ENCODE measurements at places on chromosomes 2 and 18.

GRCh38 chr2:71674158-71674851, 220.9 kb downstream of the DYSF start:
- no peak for DNase-seq

GRCh38 chr18:50189160-50189559, 5.8 kb downstream of the MYO5B start:
- no peak for DNase-seq

DNA sequence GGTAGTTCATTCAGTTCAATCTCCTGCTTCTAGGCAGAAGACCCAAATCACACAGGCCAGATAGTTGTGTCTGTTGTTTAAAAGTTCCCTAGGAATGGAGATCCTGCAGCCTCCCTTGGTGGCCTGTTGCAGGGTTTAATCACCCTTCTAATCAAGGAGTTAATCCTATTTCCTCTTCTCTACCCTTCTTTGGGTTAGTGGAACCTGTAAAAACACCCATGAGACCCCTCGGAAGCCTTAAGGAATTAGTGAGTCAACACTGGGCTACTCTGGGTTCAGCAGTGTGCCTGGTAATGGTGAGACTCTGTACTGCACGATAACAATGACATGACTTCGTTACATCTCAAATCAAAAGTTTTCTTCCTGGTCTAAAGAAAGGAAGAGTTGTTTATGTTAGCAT, 217.6 kb upstream of the NRP2 start:
- no peak for DNase-seq

- peak; percentile 29 for DNase-seq
Observed at GRCh38 chr18:31206787-31207381, 44.2 kb upstream of the DSC1 start.

- no peak for DNase-seq
Observed at GRCh38 chr2:159129269-159129668, 157.2 kb downstream of the WDSUB1 start.

GRCh38 chr2:229454934-229455631, 184.0 kb upstream of the PID1 start:
- peak; percentile 79 for DNase-seq

- peak; percentile 89 for DNase-seq
Observed at GRCh38 chr2:95278051-95278471, 3.8 kb downstream of the PROM2 start.

DNA sequence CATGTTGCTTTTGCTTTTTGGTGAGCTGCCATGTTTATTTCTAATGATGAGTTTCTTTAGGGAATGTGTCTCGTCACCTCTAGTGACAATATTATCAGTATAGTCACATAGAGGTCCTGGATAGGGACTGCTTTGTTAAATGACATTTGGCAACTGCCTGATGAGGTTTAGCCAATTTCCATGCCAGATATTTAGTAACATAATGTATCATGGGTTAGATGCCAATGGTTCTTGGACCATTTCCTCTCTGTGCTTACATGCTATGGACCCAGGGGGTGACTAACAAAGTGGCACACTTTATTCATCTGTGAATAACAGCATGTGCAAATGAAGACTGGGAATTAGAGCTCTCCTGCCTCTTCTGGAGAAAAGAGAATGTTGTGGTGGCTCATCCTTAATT, 56.2 kb upstream of the RAB27B start:
- no peak for DNase-seq

- DNase-seq, result no peak
Observed at GRCh38 chr18:48228841-48229240, 180.3 kb downstream of the ZBTB7C start.

DNA sequence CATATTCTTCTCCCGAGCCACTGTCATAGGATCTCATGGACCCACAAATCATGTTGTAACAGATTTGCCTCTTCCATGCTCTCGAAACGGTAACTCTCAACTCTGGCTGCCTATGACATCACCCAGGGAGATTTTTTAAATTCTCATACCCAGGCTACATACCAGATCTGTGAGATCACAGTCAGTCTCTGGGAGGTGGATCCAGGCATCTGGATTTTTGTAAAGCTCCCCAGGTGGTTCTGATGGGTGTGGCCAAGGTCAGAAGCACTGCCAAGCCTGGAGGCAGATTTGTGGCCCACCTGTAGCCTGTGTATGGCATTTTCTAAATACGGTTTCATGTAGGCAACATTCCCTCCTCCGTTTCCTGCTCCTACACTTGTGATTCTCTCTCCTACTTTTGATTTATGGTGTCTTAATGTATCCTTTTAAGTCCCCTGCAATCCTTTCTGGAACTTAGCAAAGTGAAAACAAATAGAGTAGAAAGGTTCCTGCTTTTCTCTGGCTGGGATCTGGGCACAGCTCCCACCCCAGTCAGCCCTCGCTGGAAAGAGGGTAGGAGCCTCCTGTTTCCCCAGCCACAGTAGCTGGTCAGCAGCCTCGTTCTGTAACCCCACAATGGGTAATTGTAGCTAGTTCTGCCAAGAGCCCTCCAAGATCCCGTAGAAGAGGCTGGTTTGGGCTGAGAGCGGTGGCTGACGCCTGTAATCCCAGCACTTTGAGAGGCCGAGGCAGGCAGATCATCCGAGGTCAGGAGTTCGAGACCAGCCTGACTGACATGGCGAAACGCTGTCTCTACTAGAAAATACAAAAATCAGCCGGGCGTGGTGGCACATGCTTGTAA, 96.2 kb downstream of the KLHL29 start:
- DNase-seq, result peak; percentile 88

DNA sequence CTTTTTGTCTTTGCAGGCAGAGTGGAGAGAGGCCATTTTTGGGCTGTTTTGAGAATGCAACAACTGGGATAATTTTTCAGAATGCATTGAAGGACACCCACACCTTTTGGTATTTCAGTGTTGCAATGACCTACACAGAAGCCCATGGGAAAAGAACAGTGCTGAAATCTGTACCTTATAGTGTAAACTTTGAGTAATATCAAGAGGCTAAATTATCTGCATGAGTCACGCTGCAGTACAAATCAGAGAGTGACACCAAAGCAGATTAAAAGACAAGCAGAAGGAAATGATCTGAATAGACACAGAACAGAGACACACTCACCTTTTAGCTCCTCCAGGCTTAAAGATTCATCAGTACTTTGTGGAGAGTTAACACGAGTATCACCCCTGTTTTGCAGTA, 265.3 kb downstream of the PAX3 start:
- no peak for DNase-seq

DNA sequence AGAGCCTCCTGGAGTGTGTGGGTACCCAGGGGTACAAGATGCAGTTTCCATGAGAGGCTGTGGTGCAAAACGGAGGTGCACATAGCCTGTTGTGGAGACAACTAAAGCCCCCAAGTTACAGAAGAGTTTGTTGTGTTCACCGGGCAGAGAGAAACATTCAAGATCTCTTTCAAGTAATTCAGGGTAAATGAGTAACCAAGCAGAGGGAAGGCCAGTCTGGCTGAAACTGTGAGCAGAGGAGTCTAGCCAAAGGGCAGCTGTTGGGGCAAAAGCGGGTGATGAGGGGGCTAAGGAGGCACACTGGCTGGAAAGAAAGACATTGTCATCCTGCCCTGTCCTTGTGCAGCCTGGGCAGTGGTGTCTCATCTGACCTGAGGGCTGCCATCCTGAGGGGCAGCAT, 52.0 kb downstream of the CXCR4 start:
- DNase-seq, result no peak

DNA sequence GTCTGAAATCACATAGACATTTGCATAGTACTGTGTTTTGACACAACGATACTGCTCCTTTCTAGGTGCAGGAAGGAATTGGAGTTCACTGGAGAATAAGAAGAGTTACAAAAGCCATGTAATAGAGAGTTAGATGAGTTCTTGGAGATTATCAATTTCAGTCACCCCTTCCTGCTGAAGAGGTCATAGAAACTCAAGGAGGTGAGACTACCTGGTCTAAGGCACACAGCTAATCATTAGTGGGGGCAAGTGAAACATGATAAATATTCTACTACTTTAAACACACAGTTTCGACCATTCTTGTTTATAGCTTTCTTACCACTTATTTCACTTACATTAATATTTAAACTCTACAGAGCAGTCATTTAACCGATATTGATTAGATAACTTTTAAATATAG, 286.9 kb upstream of the NXPH2 start:
- DNase-seq, result no peak

DNA sequence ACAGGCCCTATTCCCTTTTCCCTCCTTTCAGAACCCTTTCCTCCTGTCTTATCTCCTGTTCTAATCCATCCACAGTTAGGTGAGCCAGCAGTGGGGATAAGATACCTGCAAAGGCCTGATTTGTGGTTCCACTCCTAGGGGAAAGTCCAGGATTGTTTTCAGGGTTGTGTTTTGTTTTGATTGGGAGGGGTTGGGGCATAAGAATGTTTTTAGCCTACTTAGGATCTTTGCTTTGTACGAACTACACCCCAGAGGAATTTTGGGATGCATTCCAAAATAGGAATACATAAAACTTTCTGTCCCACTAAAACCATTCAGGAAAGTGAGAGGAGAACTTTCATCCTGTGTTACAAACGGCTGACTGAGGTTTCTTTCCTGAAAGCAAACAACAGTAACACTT, 150.8 kb upstream of the PGAP1 start:
- no peak for DNase-seq

- DNase-seq, result no peak
Observed at GRCh38 chr2:78281164-78281563, 744.3 kb upstream of the REG3G start.

DNA sequence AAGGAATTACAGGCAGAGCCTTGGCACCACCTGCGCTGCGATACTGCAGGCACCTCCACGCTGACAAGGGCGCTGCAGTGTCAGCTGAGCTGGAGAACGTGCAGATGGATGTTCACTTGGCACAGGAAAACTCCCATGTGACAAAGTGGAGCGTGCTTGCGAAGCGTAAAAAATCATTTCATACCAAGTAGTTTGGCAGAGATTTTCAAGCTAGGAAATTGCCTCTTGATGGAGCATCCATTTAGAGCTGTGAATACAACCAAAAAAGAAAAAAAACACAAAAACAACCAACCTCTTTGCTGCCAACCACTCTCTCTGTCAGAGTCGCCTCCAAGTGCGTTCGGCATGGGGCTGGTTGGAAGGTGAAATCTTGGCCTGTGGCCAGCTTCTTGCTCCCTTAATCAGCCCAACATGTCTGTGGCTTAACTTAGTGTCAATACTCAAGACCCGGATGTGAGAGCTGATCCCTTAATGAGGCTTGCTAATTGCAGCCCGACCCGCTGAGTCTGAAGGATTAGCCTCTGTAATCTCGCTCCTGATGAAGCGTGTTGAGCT, 38.1 kb downstream of the ACOXL start:
- no peak for DNase-seq

DNA sequence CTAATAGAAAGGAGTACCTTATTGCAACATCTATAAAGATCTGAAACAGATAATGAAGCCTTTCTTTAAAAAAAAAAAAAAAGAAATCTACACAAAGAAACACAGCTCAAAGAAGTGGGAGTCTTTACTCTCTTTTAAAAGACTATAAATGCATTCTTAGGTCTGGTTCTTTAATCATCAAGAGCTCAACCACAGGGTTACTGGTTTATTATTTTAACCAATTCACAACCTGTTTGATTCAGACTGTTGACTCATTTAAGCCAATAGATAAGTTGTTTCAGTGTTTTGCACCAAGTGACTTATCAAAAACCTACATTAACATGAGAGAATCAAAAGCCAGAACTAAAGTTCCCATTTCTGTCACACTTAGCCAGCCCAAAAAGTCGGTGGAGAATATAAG, 93.1 kb downstream of the TCF4 start:
- no peak for DNase-seq

GRCh38 chr2:150572194-150572766, 84.8 kb upstream of the RND3 start:
- DNase-seq, result no peak

GRCh38 chr2:222298311-222299150, at the start of gene PAX3:
Gene PAX3 (minus strand): TSS chr2:222298998. CDS start chr2:222298615, 383 bp downstream.
- DNase-seq, result no peak

All from HTR-8/SVneo (cell line).